ENCODE measurements at places on chromosomes 11 and 22.

- DNase-seq, result peak; percentile 91
Measured at GRCh38 chr11:47269002-47269828, 718 bp upstream of the MADD start.

GRCh38 chr11:99695106-99695505, 674.4 kb downstream of the CNTN5 start:
- DNase-seq, result no peak

DNA sequence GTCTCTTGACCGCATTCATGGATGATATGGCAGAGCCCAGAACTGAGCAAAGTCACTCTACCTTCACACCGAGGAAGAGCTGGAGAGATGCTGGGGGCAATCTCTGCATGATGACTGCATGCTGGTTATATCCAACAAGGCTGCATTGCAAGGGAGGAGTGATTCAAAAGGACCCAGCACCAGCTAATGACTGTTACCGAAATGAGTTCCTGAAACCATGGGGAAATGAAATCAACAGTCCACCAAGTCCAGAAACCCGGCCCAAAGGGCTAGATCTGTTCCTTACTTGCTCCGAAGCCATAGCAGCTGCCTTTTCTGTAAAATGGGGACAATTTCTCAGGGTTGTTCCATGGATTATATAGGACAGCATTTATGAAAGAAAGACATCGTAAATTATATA, 1.2 kb upstream of the SMIM35 start:
- no peak for DNase-seq

DNA sequence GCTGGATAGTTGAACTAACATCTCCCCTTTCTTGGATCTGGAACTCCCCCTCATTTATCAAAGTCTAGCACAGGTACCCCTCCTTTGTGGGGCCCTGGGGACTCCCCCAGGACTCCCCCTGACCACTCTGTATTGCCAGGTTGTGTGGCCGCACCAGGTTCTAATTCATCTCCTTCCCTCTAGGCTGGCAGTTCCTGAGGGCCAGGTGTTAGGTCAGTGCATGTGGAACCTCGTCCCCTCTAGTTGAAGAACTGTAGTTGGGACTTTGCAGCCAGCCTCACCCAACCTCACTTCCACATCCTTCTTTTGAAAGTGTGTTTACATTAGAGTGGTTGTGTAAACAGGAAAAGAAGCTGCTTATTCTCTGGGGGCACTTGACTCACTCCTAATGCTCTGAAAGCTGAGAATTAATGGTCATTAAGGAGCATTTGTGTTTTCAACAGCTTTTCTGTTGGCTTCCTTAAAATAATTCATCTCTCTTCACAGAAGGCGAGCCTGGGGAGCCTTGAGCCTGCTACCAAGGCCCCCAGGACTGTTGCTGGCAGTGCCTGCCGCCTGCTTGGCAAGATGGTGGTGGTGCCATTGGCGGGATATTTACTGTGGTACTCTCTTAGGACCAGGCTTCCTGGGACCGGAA, 11.8 kb downstream of the UPB1 start:
- no peak for DNase-seq

DNA sequence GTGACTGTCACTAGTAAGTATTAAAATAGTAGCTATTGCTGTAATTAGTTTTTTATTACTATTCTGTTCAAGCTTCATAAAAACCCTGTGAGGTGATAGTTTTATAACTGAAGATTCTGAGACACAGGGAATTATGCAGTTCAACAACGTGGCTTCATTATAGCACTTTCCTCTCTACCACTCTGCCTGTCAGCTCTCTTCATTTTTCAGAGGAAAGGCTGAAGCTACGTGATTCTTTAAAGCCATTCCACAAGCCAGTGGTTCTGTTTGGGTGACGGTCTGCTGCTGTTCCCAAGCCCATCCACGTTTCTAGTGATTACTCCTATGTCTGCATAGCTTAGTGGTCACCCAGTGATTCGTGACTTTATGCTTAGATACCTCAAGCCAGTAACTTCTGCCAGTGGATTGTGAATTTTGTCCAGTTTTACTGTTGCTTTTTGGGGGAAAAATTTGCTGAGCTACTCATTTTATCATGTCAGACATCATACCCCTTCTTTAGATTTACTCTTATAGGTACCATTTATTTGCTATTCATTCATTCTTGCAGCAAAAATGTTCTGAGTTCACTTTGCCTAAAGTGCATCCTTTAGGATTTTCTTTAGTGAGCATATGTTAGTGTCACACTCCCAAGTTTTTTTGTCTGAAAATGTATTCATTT, 59.8 kb downstream of the UVRAG start:
- DNase-seq, result no peak

GRCh38 chr22:19970479-19971275, 29.1 kb upstream of the TXNRD2 start:
- peak; percentile 68 for DNase-seq

GRCh38 chr11:102422817-102423712, 29.5 kb downstream of the TMEM123 start:
- no peak for DNase-seq

DNA sequence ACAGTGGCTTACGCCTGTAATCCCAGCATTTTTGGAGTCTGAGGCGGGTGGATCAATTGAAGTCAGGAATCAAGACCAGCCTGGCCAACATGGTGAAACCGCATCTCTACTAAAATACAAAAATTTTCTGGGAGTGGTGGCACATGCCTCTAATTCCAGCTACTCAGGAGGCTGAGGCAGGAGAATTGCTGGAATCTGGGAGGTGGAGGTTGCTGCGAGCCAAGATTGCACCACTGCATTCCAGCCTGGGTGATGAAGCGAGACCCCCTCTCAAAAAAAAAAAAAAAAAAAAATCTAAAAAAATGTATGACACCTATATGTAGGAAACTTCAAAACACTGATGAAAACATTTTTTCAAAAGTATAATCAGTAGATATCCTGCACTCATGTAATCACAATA, 242.7 kb upstream of the CHORDC1 start:
- DNase-seq, result no peak

GRCh38 chr11:47856186-47856585, 8.0 kb upstream of the NUP160 start:
- no peak for DNase-seq

DNA sequence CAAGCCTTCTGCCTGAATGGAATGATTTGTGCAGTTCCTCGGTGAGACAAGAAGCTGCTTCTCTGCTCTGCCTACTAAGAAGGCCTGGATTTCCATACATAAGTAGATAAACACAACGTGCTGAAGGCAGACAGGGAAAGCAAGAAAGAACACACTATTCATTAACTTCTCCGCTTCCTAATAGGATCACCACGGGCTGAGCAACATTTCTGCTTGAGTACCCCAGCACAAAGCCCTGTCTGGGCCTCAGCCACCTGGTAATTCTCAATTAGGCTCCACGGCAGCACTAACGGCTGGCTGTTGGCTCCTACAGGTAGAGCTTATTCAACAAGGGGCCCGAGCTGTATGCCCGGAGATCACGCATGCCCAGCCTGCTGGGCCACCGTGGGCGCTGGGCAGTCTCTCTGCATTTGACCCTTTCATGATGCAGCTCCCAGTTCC, 1156.6 kb downstream of the TBC1D22A start:
- no peak for DNase-seq

- DNase-seq, result no peak
Measured at GRCh38 chr22:43308836-43309235, 34.3 kb downstream of the SCUBE1 start.

GRCh38 chr11:12569499-12570425, 104.5 kb upstream of the TEAD1 start:
- DNase-seq, result no peak

GRCh38 chr11:122319691-122320620, 203.9 kb upstream of the BLID start:
- no peak for DNase-seq
